NCI-H146 (cell line): ENCODE measurements at places on chromosomes 3 and 15.

GRCh38 chr3:170811515-170811914, 58.5 kb downstream of the RPL22L1 start:
- no peak for DNase-seq

DNA sequence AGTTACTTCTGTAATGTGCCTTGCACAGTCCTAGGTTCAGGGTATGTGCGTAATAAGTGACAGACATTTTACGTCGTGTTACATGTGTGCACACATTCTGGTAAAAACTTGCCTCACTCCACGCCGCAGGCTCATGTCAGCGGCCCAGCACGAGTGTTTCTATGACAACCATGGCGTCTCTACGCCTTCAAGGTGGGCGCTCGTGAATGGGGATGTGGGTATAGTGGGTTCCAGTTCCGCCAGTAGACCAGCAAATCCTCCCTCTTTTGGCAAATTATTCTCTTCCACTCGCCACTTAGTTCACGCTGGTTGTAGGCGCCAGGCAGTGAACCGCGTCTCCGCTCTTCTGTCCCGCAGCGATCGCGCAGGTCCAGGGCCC, 40.3 kb downstream of the CHST14 start:
- DNase-seq: no peak

DNA sequence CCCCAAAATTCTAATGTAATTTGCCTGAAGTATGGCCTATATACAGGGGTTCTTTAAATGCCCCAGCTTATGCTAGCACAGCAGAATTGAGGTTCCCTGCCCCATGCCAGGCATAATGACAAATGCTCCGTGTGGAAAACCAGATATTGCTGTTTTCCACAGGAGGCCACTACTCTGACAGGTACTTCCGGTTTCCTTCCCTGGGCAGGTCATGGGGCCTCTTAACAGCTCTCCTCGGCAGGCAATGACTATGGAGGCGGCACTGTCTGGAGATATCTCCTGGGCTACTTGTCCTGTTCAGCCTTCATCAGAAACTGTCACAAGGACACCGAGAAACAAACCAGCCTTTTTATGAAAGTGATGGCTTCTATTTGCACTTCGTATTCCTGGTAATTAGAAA, 54.8 kb downstream of the SLC7A14 start:
- DNase-seq: no peak

DNA sequence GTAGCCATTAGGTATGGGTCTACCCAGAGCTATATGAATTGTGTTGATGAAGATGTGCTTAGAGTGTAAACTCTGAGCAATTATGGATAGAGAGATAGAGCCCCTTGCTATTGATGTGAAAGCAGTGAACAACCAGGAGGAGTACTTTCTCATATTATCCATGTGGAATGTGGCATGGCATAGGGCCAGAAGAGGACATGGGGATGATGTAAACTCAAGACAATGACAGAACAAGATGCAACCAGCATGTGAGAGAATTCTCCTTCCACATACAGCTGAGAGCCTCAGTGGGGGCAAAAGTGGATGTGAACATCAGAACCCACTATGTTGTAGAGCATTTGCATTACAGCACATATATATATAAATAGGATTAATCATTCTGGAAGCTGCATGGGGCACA, 36.4 kb upstream of the BNC1 start:
- DNase-seq: no peak

DNA sequence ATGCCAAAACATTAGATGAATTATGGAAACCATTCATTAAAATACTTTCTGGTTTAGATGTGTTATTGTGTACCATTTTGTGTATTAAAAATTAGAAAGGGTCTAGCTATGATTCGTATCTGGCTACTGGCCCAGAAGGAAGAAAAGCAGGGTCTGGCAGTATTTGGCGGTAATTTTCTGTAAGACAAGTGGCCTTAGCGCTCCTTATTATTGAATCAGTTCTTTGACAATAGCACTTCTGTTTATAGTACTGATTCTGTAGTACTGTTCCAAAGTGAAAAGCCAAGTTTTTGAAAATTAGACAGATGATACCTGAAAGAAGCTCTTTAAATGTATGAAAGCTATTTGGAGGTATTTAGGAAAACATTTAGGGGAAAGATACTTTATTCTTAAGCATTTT, 10.2 kb downstream of the GLCE start:
- DNase-seq: no peak

- DNase-seq: no peak
These were observed 284.2 kb upstream of the ROPN1 start for GRCh38 chr3:124276133-124276532.

DNA sequence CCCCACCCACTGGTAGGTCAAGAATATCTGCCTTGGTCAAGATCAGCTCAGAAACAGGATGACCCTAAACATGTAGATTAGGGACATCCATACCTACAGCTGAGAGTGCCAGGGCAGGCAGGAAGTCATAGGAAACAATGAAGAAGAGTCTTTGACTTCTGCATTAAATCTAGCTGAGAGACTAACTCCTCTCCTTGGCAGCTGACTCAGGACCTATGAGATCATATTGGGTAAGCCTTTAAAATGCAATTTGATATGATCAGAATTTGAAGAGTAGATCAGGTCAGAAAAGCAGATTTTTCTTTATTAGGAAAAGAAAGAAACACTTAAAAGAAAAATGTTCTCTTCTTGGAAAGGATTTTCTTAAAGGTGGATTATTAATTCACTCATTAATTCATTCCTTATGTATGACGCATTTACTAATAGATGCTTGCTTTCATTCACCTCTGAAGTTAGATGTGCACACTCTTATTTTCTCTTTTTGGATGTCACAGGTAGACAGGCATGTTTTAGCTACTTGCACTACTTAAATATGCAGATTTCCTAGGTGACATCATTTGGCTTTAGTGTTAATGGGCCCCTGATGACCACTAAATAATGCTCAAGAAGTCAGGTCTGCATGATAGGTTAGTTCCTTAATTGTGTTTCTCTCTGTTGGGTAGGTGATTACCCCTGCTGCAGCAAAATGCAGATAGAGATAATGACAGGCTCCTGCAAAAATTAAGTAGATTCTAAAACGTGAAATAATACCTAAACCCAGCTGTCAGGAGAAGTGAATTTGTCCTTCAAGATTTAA, 35.7 kb upstream of the GSK3B start:
- DNase-seq: no peak

DNA sequence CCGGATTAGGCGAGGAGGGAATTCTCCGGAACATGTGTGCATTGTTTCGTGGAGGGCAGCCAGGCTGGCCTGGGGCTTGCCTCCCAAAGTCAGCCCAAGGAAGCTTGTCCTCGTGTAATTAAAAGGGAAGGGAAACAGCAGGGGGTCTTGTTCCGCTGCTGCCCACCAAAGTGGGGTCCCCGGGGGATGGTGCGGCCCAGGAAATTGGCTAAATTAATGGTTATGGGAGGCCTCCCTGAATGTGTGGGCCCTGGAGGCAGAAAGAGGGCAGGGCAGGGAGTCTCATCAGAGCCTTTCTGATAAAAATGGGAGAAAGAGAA, 118.1 kb downstream of the OPA1 start:
- DNase-seq: no peak

DNA sequence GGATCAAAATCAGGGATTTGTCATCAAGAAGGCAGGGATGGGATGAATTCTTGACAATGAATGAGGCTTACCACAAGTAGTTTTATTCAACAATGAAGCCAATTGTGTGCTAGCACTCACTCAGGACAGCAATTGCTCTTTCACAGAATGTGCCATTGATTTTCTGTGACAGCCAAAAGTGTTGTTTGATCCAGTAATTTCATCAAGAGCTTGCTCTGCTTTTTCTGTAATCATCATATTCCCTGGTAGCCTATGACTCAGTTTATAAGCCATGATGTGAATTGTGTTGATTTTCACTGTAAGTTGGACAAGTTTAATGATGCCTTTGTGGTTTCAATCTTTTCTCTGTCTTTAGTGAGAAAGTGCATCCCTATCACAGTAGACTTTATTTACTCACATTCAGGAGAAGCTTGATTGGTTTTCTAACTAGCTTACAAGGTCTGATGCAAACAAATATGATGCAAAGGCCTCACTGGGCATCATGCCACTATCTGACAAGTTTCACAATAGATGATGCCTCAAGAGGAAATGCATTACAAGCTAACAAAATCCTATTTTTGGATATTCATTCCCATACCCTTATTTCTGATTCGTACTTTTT, 13.6 kb upstream of the CSRNP1 start:
- DNase-seq: no peak

- DNase-seq: no peak
These were observed 172.0 kb downstream of the OPA1 start for GRCh38 chr3:193764959-193765358.

GRCh38 chr3:39724233-39724846, 85.1 kb upstream of the MYRIP start:
- no peak for DNase-seq

- DNase-seq: no peak
These were observed 10.4 kb downstream of the PEAK1 start for GRCh38 chr15:77409259-77410156.

DNA sequence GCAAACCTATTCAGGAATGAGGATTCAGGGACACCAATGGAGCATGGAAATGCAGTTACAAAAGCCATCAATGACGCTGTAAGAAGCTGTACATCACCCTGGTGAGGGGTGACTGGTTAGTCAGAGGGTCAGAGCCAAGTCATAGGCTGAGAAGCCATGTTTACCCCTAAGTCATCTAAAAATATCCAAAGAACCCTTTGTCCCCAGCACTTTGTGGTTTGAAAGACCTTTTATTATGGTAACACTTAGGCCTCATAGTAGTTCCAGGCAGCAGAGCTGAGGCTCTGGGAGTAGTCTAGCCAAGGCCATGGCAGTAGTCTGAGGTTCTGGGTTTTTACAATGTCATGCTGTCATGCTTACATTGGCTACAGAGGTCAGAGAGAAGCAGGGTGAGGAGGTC, 131.2 kb downstream of the CTNNB1 start:
- DNase-seq: no peak

GRCh38 chr15:73965758-73966113, 26.4 kb downstream of the STOML1 start:
- DNase-seq: peak; percentile 2

GRCh38 chr3:23193831-23194230, 9.3 kb upstream of the UBE2E2 start:
- no peak for DNase-seq

DNA sequence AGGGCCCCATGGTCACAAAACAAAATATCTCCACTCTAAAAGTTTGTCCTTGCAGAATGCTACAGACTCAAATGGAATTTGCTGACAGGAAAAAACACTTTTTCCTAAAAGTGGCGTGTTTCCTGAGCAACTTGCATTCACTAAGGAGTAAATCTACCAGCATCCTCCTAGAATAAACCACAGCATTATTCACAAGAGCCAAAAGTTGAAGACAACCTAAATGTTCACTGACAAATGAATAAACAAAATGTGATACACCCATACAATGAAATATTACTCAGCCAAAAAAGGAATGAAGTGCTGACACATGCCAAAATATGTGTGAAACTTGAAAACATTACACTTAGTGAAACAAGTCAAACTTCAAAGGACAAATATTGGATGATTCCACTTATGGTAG, 28.9 kb downstream of the ITGB5 start:
- no peak for DNase-seq

DNA sequence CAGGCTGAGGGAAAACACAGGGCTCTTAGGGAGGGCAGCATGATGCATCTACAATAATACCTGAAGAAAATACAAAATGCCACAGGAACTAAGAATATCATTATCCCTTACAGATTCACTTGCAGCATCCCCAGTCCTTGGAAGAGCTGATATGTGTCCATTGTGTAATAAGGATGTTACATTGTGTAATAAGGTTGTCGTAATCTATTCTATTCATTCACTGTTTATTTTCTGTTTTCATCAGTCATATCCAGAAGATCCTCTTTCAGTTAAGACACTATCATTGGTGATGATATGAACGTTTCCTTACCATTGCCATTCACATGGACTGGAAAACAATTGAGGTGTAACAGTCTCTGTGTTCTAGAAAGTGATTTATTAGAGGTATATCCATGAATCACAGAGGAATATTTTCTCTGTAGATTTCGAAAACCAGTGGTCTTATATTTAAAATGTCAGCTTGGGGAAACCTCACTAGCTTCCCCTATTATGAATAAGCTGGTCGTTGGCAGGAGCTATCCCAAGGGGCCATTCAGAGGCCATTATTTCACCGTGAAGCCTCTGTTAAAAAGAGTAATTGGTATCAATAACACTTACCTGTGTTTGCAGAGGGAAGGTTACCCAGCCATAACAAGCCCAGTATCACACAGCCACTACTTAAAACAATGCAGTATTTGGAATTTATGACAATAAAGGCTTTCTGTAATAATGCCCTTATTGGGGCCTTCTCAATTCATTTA, 241.1 kb downstream of the ZNF385D start:
- DNase-seq: no peak

GRCh38 chr3:24365168-24365567, 129.5 kb downstream of the THRB start:
- DNase-seq: no peak

DNA sequence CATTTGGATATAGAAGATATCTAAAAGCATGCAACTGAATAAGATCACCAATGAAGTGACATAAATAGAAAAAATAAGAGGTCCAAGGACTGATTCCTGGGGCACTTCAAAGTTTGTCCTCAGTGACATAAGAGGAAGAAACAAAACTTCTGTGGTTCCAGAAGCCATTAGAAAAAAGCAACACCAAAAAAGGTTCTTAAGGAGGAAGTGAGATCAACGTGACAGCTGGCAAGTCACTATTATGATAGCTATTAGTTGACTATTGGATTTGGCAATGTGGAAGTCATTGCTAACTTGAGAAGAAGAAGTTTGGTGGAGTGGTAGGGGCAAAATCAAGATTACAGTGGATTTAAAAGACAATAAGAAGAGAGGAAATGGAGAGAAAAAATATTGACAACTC, 1098.3 kb downstream of the NAALADL2 start:
- no peak for DNase-seq

DNA sequence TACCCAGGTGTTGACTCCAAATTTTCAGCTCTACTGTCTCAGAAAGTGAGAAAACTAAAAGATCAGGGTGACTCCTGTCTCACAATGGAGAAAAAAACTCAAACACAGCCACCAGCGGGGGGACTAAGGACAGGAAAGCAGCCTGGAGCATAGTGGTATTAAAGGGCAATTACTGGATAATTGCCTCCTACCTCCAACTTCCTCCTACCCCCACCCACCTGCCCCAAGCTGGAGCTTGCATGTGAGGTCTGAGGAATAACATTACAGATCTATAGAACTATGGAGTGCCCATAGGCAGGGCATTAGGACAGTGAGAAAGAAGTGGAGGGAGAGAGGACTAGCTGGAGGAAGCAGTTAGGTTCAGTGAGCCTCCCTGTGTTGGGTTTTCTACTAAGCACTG, 2.7 kb upstream of the PCCB start:
- DNase-seq: peak; percentile 96

GRCh38 chr15:80978685-80979329, 10.8 kb downstream of the MESD start:
- DNase-seq: no peak

GRCh38 chr15:72982714-72983113, 69.5 kb upstream of the NEO1 start:
- no peak for DNase-seq

- no peak for DNase-seq
These were observed 28.1 kb downstream of the MCF2L2 start for GRCh38 chr3:183400352-183400751.
